T1000 (cell line): ENCODE measurements at places on chromosomes 13 and 19.

DNA sequence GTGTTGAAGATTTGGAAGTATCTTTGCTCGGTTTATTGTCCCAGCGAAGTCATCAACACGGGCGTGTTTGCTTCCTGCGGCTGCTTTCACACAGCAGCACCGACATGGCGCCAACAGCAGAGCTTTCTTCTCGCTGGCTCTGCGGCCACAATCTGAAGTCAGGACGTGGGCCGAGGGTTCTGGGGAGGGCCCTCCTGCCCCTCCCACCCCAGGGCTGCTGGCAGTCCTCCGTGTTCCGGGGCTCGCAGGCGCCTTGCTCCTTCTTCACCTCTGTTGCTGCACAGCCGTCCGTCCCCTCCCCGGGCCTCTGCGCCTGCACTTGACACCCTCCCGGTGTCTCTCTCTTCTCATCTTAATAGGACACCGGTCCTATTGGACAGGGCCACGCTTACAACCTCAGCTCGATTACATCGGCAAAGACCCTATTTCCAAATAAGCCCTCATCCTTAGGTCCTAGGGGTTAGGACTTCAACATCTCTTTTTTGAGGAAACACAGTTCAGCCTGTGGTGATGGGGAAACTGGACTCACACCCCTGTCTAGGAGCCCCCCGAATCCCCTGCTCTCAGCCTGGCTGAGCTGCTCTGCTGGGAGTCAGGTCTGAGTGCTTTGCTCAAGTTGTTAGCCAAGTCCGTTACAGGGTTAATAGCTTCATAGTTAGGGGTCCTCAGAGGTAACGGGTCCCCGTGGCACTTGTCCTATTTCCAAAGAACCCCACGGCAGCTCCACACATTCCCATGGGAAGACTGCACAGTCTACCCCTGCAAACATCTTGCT, 2.7 kb upstream of the TEX29 start:
- no peak for DNase-seq

GRCh38 chr13:33677215-33677614, 140.7 kb upstream of the RFC3 start:
- no peak for DNase-seq

GRCh38 chr19:11475861-11476260, 5.0 kb downstream of the ELAVL3 start:
- DNase-seq: no peak

DNA sequence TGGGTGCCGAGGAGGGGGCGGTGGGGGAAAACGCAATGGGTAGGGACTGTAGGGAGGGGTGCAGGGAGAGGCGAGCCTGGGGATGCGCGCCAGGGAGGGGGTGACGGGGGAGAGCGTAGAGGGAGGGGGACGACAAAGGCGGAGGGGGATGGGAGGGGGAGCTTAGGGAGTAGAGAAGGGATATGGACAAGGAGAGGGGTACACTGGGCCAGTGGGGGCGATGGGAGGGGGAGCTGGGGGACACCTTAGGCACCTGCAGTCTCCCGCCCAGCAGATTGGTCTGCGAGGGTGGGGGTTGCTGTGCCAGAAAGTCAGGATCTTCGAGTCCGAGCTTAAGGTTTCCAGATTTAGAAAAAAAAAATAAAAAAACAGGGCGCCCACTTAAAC, 15.7 kb downstream of the CCDC124 start:
- no peak for DNase-seq

GRCh38 chr19:2578901-2579677, 103.2 kb downstream of the GADD45B start:
- peak; percentile 89 for DNase-seq
